ENCODE measurements at places on chromosomes 3 and 15. TPM values are rescaled to one million over a fixed set of nuclear protein-coding genes. Genes with fewer than 3 reads are reported as not detected.

Gene RPS27L
- total RNA-seq, result 65.0 TPM

Gene CYP1A2
- total RNA-seq, result not detected

Gene TMEM212
- total RNA-seq, result not detected

Gene FSIP1
- 15.4 TPM for total RNA-seq

Gene A4GNT
- total RNA-seq, result not detected

Gene CEP19
- total RNA-seq, result 3.0 TPM

Gene KIF9
- total RNA-seq, result 2.1 TPM

Gene NUTM1
- total RNA-seq, result not detected

Gene RARRES1
- 0.65 TPM for total RNA-seq

Gene SNX22
- 0.24 TPM for total RNA-seq

Gene LYZL4
- total RNA-seq, result not detected

All from hair follicle dermal papilla cell (primary cell).